ENCODE measurements at places on chromosomes 11 and 22.

- no peak for DNase-seq
These were observed 5.4 kb upstream of the SYN3 start for GRCh38 chr22:33063611-33064010.

DNA sequence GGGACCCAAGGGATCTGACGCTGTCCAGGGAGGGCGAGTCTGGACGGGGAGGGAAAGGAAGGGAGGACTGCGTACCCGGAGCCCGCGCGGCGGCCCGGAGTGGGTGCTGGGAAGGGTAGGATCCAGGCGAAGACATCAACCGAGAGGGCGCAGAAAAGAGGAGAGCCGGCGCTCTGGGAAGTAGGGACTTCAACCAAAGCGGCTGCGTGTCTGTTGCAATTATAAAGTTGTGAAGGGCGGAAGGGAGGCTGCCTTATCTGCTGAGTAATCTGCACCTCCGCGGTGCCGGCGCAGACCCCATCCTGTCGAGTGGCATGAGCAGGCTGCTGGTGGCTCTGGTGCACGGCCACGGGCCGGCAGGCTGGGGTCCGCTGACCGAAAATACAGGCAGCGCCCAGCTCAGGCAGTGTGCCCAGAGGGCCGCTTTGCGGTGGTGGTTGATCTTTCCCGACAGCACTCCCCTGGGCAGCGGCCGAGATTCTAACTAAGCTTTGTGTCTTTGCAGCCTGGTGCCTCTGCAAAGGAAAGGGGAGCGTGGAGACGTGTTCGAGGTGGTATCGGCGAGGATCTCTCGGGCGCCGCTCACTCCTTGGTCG is 978 bp downstream of the C11orf87 start:
- DNase-seq = no peak

- DNase-seq = peak; percentile 25
These were observed 10.1 kb downstream of the SYT12 start for GRCh38 chr11:67032830-67033551.

- no peak for DNase-seq
These were observed 55.2 kb downstream of the RBFOX2 start for GRCh38 chr22:35973388-35973787.

- DNase-seq = no peak
These were observed 77.3 kb upstream of the ANO5 start for GRCh38 chr11:22115470-22116029.

DNA sequence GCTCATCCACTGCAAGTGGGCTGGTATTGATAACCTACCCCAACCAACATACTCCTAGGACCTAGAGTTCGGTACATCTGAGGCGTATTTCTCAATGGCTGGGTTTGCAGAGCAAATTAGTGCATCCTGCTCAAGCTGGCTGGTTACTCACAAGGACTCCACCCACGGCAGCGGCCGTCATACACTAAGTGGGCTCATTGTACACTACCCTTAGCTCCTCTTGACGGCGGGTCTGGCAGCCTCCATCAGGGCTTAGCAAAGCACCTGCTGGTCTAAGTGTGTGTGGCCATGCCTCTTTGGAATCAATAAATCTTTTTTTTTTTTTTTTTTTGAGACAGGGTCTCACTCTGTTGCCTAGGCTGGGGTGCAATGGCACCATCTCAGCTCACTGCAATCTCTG is 20.2 kb upstream of the KCNJ11 start:
- DNase-seq = no peak

Measured in NCI-H446 (cell line).